ENCODE measurements at places on chromosomes 7 and 10. TPM values are rescaled to one million over a fixed set of nuclear protein-coding genes. Genes with fewer than 3 reads are reported as not detected.

The NEURL1 gene
- total RNA-seq = 2.2 TPM

The PTPRN2 gene
- 5.7 TPM for total RNA-seq

The VWA2 gene
- not detected for total RNA-seq

The FAM25A gene
- not detected for total RNA-seq

The VAX1 gene
- not detected for total RNA-seq

The OPN4 gene
- not detected for total RNA-seq

The ABCB4 gene
- not detected for total RNA-seq

The TLL2 gene
- total RNA-seq = not detected

DNA sequence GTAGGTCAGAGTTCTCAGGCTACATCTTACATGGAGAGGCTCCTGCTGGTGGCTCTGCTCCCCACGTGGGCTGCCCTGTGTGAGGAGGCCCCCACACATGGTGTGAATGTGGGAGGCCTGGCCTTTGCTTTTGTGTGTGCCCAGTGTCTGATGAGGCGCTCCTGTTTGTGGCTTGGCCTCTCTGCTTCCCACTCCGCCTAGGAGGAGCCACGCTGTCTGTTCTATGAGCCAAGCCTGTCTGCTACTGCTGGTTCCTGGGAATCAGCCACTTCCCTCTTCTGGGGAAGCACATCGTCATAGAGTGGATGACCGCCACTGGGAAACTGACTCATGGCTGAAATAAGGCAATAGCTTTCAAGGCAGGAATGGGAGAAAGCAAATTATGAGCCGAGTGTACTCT lies 87.1 kb downstream of the CYP26A1 start:
- DNase-seq = no peak

DNA sequence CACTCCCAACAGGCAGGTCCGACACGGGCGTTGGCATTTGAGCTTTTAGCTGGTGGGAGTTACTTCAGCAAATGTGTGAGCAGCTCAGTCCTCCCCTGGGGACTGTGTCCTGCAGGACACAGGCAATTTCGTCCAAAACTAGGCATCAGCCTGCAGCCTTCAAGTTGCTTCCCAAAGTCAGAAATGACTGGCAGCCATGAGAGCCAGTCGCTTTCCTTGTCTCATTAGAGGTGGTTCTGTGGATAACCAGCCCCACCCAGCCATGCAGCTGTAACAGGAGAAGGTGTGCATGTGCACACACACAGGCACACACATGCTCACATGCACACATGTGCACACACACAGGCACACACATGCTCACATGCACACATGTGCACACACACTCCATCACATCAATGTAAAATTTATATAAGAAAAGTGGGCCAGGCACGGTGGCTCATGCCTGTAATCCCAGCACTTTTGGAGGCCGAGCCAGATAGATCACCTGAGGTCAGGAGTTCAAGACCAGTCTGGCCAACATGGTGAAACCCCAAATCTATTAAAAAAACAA lies 138.8 kb upstream of the TCERG1L start:
- no peak for DNase-seq

DNA sequence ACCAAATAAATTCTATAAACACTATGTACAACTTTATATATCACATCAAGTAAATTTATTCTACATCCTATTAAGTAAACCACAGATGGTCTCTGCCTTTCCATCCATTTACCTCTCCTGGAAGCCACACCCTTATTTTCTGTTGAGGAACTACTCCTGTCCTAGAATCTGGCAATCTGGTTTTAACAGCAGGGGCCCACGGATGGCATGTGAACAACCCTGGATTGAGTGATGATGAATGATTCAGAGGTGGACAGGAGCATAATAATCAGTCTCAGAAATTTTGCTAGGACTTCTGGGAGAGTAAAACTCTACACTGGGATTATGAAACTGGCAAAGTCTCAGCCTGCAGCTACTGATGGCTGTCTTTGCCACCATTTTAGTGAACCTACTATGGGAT lies 54.1 kb downstream of the CDK6 start:
- no peak for DNase-seq

GRCh38 chr10:77308084-77308732 lies 329.4 kb downstream of the KCNMA1 start:
- DNase-seq = no peak

GRCh38 chr10:76086761-76087639 lies 655.6 kb downstream of the LRMDA start:
- no peak for DNase-seq

DNA sequence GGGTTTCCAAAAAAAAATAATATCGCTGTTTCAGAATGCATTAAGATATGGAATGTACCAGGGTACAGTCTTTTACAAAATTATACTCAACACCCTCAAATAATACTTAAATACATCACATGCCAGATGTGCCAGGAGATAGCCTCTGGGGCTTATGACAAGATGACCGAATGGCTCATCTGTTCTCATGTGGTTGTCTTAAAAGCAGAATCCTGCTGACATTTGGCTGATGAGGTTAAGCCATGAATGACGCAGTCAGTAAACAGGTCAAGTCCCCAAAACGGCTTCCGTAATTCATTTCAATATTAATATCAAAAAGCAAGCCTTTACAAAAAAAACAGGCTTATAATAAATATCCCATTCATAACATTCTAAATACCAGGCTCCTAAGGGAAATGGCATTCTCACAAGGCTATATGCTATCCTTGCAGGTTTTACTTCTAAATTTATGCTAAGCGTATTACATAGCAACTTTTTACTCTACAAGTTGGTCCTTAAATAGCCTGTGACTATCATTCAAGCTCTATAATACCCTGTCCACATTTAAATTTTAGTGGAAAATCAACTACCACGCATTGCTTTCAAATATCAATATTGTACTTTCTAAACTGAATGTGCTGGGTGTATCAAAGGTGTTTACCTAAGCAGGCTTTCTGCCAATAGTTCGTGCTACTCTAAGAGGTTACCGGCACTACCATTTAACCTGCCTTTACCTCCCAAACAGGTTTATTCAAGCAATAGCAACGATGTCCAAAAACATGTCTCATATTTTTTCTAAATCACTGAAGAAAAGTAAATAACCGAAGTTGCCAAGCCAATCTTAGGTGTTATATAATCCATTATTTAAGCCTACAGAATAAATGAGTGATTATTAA lies 15.6 kb downstream of the SMURF1 start:
- DNase-seq = no peak

GRCh38 chr10:22464966-22465629 lies 119.8 kb downstream of the SPAG6 start:
- no peak for DNase-seq

GRCh38 chr7:12570534-12571461 lies at the start of gene SCIN:
TSS of gene SCIN (plus strand) at chr7:12570720. CDS start at chr7:12570787, 67 bp downstream.
- peak; percentile 51 for DNase-seq

DNA sequence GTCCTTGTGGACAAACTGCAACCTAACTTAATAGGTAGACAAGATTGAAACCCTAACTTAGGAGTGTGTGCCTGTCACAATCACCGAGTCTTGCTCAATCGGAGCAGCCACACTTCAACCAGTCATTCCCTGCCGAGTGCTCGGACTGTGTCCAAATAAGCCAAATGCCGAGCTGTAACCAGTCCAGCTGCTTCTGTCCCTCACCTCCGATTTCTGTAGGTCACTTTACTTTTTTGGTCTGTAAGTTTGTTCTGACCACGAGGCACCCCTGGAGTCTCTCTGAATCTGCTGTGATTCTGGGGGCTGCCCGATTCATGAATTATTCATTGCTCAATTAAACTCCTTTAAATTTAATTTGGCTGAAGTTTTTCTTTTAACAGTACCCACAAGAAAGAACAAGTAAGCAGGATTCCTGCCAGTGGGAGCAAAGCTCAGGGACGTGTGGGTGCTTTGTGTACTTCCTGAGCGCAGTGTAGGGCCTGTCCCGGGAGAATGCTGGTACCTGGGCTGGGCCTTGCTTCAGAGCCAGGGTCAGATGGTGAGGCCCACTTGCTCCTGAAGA lies 140.1 kb downstream of the ACTR3B start:
- DNase-seq = no peak

DNA sequence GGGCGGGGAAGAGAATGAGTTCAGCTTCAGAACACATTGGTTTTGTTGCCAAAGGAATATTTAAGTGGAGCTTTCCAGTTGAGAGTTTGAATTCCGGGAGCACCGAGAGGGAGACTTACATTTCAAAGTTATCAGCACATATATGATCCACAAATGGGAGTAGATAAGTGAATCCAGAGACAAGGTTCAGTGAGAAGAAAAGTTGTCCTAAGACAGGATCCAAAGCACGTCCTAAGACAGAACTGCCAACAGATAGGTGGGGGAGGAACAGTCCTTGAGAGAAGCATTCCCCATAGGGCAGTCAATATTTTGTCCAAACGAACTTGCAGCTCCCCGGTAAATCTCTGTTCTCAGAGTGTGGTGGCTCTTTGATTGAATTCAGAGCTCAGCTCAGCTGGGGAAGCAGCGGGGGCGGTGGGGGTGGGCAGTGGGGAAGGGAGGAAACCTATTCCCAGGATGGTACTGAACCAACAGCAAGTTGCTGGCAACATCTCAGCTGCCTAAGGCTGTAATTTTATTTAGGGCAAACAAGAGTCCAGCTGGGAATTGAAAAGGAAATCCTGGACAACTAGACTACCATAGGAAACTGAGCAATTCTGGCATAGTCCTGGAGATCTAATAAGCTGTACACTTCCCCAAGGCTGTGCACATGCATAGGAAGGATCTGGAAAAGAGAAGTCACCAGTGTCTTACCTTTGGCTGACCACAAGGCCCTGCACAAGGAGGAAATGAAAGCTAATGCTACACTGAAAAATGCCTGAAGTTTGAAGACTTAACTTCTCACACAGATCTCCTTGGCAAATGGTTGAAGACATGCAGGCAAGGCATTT lies 94.2 kb upstream of the CXCL12 start:
- no peak for DNase-seq

GRCh38 chr10:112132435-112132834 lies 51.1 kb downstream of the GPAM start:
- no peak for DNase-seq

DNA sequence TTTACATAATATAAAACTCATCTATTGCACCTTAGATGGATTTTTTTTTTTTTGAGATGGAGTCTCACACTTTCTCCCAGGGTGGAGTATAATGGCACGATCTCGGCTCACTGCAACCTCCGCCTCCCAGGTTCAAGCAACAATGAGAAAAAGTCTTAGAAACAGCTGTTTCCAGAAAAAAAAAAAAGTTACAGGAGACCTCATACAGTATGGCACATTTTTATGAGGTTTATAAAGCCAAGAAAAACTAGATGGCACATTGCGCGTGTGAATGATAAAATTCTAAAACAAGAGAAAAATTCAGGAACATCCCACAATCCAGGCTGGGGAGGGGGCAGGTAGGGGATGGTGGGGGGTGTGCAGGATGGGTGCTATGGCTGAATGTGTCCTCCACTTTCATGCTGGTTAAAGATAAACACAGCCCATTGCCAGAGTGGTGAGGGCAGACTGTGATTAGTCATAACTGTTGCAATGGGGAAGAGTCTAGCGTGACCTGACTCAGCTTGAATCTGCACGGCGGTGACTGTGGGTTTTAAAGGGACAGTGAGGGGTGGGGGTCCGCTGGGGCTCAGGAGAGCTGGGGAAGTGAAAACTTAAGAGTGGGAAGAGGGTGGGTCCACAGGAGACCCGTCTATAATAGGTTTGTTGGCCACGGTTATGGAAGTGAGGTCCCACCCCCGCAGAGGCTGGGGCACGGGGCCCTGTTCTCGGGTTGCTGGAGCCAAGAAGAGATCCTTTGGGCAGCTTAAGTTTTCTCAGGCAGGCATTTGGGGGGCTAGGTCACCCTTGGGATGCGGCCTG lies 11.9 kb upstream of the LRRC27 start:
- DNase-seq = peak; percentile 85

GRCh38 chr10:6920072-6921019 lies 340.3 kb upstream of the PRKCQ start:
- peak; percentile 91 for DNase-seq

GRCh38 chr10:52111101-52111891 lies 202.8 kb upstream of the DKK1 start:
- DNase-seq = no peak
